ENCODE measurements at places on chromosomes 12 and 14.

- DNase-seq = no peak
These were observed 145.8 kb upstream of the DCN start for GRCh38 chr12:91328451-91328850.

- peak; percentile 9 for DNase-seq
These were observed 155.5 kb upstream of the CCND2 start for GRCh38 chr12:4118017-4118510.

DNA sequence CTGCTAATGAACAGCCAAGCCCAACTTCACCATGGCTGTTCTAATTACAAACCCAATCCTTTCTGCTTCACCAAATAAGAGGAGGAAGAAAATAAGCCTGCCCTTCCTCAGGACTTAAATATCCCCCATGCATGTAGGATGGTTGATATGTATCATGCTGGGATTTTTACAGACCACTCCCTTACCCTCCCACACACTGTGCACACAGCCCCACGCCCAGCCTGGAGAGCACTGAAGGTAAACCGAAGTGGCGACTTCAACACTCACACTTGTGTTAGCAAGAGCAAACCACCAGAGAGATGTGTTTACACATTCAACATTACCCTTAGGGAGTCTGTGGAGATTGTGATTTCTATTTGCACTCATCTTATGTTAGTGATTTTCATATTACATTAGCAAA is 241.2 kb downstream of the EGLN3 start:
- DNase-seq = no peak

DNA sequence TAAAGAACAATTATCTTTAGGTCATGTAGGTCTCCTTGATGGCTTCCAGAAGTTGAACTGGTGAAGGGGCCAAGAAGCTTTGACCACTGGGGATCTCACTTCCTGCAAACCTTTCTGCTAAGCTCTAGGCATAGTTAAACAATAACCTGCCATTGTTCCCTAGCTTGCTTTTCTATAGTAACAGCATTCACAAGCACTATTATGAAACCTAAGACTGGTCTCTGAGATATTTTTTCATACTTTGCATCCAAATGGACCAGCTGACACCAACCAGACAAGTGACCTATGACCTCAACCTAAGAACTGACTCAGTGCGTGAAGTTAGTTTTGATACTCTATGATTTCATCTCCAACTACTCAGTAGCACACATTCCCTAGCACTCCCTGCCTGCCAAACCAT is 129.1 kb downstream of the PTPRB start:
- DNase-seq = peak; percentile 15

DNA sequence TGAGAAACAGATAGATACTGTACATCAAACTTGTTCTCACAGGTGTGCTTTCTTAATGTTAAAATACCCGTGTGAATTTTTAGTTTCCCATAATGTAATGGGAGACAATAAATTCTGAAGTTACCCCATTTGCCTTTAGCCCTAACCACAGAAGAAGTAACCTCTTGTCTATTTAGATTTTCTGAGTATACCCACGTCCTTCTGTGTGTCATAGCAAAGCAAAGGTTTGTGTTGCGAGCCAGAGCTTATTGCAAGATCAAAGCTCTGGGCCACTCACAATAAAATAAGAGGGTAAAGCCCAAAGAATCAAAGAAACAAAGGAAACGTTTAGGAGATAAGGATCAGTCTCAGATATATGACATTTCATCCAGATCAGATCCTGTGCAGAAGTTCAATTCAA is 73.9 kb downstream of the BMP4 start:
- no peak for DNase-seq

- no peak for DNase-seq
These were observed 461.0 kb downstream of the FOXG1 start for GRCh38 chr14:29227631-29228030.

GRCh38 chr12:30997685-30998440 is 71.3 kb downstream of the TSPAN11 start:
- no peak for DNase-seq

GRCh38 chr14:64289571-64289970 is 4.6 kb downstream of the ESR2 start:
- no peak for DNase-seq

DNA sequence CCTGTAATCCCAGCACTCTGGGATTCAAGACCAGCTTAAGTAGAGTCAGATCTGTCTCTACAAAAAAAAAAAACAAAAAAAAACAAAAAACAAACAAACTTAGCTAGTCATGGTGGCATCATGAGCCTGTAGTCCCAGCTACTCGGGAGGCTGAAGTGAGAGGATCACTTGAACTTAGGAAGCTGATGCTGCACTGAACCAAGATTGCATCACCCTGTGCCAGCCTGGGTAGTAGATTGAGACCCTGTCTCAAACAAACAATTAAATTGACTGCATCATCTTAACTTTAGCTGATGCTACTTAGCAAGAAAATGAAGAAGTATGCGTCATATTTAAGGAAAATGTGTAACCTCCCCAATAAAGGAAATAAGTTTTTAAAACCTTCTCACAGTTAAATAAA is 136.6 kb upstream of the ATXN7L3B start:
- DNase-seq = no peak

DNA sequence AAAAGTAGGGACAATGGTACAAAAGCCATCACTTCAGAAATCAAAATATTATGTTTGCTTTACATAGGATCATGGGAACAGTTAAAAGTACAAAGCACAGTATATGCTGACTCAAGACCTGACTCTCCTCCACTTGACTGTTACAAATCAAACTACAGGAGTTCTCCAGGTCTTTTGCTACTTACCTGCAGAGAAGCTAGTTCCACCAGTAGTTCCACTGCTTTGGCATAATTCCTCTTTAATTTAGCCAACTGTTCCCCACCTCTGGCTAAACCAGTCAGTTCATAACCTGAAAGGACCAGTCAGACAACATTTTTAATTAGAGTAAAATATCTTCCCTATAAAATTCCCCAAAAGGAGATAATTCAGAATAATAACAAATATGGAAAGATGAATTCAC is 14.0 kb downstream of the ATP6V1D start:
- no peak for DNase-seq

DNA sequence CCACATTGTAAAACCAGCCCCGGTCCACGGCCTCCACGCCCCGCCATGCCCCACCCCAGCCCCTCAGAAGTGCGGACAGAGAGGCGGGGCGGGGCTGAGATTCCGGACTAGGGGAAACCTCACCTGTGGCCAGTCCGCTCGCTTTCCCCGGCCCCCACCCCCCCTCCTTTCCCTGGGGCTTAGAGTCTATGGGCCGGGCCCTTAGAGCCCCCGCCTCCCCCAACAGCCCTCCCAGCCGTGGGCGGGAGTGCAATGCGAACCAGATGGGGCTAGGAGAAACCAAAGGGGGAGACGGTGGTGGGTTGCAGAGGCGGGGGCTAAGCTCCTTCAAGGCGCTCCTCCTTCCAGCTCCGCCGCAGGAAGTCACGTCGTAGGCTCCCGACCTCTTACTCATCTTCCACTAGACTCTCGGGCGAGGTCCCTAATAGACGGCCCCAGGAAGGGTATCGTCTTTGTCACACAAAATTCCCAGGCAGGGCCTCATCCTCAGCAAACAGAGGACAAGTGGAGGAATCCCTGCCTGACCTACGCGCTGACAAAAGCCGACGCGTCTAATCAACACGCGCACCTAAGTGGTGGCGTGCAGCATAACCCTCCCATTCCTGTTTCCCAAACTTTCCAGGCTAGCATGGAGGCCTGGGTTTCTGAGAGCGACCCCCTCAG is 1.1 kb upstream of the NAB2 start:
- DNase-seq = peak; percentile 93
